ENCODE measurements at places on chromosomes 5 and 9. TPM values are rescaled to one million over a fixed set of nuclear protein-coding genes. Genes with fewer than 3 reads are reported as not detected.

AP3B1 gene
- total RNA-seq: 24.5 TPM

CRHBP gene
- not detected for total RNA-seq

OR1J1 gene
- not detected for total RNA-seq

MYOZ3 gene
- total RNA-seq: not detected

KIF4B gene
- total RNA-seq: not detected

LAMC3 gene
- total RNA-seq: 0.66 TPM

MCIDAS gene
- total RNA-seq: not detected

LVRN gene
- total RNA-seq: not detected

Measured in CD4-positive, alpha-beta T cell (primary cell).